ENCODE measurements at places on chromosomes 2 and 18.
A peak's percentile ranks its signal among the peaks of the same experiment; 100 is the strongest.

- no peak for DNase-seq
Observed at GRCh38 chr2:149125031-149125725, 86.7 kb downstream of the LYPD6B start.

DNA sequence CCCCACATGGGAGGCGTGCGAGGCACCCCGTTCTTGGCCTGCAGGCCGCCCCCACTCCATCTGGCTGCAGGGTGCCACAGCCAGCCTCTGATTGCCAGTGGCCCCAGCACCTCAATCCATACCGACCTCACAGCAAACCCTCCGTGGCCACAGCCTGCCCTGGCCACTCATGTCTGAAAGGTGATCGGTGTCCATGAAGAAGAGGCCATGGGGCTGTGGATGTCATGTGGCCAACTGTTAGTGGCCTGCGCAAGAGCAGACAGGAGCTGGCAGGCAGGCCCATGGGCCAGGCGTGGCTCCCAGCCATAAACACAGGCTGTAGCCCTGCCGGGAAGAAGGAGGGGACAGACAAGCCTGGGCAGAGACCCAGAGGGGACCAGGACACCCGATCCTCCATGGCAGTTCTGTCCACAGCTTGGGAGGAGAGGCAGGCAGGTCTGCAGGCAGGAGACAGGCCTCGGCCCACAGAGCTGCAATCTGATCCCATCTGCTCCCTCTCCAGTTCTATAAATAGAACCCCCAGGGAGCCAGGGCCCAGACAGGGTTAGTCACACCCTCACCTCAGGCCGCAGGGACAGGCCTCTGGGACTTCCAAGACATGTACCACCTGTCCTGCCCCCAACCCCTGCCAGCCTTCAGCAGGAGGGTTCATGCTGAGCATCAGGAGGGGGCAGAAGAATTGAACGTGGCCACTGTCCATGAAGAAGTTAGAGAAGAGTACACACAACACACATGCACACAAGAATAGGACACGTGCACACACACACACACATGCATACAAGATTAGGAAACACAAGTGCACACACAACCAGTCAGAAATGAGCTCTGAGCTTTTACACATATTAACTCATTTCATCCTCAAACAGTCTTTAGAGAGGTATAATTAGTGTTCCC lies 16.9 kb downstream of the STEAP3 start:
- DNase-seq: peak; percentile 87

DNA sequence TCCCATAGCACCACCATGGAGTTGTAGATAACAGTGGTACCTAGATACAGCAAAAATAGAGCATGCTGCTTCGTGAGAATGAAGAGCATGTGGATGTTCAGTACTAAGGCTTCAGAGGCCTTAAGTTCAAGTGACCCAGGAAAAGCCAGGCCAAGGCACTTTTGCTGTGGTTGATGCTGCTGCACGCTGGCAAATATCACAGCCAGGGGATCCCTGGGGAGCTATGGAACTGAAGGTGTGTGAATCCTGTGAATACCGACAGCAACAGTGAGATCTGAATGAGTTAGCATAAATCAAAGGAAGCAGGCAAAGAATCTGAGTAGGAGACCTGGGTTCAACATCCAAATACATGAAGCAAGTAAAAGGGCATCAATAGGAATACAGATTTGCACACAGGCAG lies 158.6 kb upstream of the THUMPD2 start:
- no peak for DNase-seq

DNA sequence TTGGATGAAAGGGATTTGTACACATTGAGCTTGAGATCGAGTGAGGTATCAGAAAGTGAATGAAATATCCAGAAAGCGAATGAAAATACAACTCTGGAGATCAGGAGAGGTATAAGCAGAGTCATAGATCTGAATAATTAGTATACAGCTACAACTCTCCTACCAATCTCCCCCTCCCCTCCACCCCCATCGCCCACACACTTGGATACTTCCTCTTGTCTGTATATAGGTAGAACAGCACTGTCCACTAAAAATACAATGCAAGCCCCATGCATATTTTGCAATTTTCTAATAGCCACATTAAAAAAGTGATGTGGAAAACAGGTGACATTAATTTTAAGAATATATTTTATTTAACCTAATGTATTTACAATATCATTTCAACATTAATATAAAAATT lies 23.7 kb upstream of the WIPF1 start:
- no peak for DNase-seq

- no peak for DNase-seq
Observed at GRCh38 chr2:239640676-239641578, 240.1 kb upstream of the HDAC4 start.

DNA sequence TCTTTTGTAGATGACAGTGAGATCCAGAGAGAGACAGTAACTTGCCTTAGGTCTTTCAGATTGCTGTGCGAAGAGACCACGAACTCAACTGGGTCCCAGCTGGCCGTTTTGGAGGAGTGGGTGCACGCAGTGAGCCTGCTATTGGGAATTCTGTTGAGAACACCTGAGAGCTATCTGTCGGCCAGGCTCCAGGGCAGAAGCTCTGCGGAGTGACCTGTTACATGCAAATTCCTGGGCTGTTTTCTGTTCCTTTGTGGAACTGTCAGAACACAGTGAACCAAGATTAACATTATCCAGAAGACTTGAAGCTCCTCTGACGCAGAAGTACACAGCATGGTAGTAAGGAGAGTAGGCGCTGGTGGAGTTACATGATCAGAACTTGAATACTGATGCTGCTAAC lies 99.5 kb upstream of the LMAN1 start:
- no peak for DNase-seq

- peak; percentile 14 for DNase-seq
Observed at GRCh38 chr2:86518481-86518880, 44.8 kb downstream of the CHMP3 start.

- DNase-seq: no peak
Observed at GRCh38 chr2:100113990-100114433, 28.4 kb downstream of the AFF3 start.

- peak; percentile 39 for DNase-seq
Observed at GRCh38 chr2:16626497-16626896, 39.1 kb downstream of the CYRIA start.

- no peak for DNase-seq
Observed at GRCh38 chr2:32369222-32369621, 12.4 kb downstream of the BIRC6 start.

GRCh38 chr18:74271635-74272034 lies 20.1 kb downstream of the CYB5A start:
- DNase-seq: no peak
